NCI-H1105 (cell line): ENCODE measurements at places on chromosomes 13 and 19.

DNA sequence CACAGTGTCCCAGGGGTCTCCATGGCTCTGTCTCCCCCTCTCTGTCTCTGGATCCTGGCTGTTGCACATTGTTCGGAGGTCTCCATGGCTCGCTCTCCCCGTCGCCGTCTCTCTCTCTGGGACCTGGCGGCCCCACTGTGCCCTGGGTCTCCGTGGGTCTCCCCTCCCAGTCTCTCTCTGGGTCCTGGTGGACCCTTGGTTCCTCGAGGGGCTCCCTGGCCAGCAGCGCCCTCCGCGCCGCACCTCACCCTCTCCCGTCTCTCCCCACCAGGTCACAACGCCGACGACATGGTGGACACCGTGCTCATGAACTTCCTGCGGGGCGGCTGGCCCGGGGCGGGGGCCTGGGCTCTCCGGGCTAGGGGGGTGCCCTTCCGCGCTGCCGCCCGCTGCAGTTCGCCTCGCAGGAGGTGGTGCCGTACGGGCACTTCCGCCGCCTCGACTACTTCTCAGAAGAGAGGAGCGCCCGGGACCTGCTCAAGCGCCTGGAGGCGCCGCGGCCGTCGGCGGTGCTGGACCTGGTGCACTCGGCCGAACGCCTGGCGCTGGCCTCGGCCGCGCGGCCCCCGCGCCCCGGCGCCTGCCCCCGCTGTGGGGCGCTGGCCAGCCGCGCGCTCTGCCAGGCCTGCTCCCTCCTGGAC is 29.1 kb downstream of the SIGLEC5 start:
- DNase-seq = no peak

DNA sequence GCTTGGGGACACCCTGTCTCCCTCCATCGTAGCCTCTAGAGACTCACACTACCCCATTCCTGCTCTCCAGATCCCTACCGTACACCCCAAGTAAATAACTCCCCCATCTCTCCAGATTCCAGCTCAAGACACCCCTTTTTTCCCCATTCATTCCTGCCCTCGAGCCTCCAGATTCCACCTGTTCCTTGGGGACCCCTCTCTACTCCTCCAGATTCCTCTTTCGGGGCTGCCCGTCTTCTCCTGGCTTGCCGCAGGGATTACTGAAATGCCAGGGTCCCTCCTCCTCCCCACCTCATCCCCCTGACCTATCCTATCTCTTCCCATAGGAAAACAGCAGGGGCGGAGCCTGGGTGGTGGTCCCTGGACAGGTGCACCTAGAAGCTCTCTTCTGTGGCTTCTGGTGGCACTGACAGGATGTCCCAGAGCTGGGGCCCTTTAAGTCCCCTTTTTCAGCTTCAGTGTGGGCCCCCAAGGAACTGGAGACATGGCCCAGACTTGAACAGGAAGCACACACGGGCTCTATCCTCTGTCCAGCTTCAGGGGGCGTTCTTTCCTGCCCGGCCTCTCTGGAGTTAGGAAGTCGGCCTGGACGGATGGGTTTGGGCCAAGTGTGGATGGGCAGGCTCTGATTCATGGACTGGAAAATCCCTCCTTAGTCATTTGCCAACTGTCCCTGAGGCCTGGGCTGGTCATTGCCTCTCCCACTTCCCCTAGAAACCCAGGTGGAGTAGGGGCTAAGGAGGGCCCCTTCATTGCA is 1.2 kb downstream of the ZSWIM4 start:
- no peak for DNase-seq

DNA sequence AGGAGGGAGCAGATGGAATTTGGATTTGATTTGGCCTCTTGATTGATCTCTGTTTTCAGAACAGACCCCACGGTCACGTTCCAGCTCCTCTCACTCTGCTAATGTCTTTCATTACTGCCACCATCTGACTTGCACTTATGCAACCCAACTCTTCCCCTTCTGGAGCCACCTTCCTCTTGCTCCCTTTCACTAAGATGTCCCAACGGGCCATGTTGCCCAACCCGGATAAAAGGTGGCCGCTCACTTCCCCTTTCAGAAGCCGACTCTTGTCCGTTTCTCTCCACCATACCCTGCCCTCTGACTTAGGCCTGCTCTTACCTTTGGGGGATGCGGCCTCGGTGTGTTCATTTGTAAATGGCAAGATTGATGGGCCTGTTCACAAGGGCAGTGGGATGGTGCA is 27.4 kb upstream of the CYP4F8 start:
- DNase-seq = no peak

DNA sequence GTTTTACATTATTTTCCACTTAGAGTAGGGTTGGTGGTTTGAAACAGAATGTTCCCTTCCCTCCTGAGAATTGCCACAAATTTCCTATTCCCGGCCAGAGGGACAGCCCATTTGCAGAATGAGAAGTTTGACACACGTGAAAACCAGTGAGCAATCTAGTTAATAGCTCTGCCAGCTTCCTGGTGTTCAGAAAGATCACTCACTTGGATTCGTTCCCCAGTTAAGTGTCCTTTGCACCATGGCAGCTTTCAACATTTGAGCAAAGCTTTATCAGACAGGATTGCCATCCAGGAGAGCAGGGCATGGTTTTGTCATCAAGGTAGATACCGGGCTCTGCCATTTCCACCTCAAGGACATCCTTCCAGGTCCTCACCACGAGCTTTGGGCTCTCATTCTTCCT is 28.2 kb downstream of the RASL11A start:
- no peak for DNase-seq

DNA sequence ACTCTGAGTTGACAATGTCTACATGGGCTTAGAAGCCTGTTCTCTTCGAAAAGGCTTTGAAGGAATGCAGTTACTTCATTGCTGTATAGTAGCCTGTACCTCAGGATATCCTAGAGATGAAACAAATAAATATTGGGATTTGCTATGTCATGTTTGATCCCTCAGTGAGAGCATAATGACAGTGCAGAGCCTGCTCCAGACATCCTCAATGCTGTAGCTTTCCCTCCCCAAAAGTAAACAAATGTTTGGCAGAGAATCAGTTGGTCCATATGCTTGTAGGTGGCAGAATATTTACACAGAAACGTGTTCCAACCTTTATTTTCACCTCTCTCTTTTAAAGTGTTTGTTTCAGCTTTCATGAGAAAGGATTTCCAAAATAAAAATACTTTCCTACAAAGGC is 515.3 kb upstream of the SGCG start:
- peak; percentile 39 for DNase-seq

DNA sequence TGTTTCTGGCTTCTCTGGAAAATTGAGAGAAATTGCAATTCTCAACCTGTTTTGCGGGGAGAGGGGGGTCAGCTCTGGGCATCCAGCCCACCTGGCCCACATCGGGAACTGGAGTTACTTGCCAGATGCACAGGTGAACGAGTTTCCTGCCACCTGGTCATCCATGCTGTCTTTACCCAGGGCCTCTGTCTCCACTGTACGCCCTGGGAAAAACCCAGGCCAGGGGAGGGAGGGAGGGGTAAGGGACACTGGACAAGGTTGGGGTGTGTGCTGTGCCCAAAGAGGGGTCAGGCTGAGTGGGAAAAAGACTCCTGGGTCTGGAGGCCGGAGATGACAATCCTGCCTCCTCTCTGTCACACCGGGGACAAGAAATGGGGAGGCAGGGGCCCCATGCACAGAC is 307.6 kb downstream of the ZNF536 start:
- no peak for DNase-seq

- DNase-seq = no peak
Measured at GRCh38 chr19:1615156-1615765, 10.0 kb upstream of the UQCR11 start.

DNA sequence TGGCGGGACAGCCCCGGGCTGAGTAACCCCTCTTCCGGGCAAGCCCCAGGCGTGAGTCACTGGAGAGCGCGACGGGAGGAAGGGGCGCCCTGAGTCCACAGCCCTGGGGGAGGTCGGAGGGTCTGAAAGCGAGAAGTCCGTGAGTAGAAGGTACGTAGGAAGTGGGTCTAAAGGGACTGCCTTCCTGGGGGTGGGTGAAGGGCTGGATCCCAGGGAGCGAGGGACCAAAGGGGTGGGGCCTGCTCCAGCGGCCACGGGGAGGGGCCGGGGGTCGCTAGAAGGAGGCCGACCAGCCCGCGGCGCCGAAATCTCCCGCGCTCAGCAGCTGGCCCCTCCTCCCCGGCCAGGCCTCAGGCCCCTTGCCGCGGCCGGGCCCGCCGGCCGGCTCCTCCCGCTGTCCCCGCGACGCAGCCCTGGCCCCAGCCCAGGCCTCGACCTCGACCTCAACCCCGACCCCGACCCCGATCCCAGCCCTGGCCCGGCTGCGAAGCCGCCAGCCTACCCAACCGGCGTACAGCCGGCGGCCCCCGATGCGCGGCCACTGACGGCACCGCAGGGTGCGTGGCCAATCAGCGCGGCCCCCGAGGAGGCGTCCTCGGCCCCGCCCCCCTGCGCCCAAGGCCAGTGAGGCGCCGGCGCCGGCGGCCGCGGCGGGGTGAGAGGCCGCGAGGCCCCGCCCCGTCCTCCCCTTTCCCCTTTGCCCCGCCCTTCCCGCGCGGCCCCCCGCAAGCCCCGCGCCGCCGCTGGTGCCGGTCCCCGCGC is 22.6 kb downstream of the IPO5 start:
- DNase-seq = peak; percentile 78

DNA sequence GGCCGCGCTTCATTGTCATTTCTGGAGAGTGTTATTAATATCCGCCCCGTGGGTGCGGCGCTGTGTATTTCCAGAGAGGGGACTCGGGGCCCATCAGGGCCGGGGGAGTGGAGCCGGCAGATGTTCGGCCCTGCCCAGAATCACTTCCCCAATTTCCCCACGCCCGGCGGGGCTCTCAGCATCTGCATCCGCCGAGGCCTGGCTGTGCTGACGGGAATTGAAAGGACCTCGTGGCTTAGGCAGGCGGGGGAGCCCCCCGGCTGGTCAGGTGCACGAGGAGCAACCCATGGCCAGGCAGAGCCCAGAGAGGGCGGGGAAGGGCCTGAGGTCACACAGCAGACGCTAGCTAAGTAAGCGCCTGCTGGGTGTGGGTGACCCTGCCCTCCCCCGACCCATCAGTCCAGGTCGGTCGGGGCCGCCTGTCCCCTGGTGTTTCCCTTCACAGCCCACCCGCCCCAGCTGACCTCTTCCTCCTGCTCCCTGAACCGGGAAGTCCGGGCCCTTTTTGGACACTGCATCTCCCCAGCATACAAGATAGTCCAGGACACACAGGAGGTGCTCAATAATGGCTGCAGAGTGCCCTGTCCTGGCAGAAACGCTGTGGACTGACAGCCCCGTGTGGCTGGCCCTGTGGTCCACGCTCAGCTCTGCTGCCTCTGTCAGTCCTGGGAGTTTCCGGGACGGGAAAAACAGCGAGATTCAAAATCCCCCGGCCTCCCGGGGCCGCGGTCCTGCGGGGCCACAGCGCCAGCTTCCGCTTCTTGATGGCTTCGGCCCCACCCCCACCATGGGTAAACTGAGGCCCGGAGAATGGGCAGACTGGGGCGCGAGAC is 22.1 kb downstream of the ARID3A start:
- no peak for DNase-seq

DNA sequence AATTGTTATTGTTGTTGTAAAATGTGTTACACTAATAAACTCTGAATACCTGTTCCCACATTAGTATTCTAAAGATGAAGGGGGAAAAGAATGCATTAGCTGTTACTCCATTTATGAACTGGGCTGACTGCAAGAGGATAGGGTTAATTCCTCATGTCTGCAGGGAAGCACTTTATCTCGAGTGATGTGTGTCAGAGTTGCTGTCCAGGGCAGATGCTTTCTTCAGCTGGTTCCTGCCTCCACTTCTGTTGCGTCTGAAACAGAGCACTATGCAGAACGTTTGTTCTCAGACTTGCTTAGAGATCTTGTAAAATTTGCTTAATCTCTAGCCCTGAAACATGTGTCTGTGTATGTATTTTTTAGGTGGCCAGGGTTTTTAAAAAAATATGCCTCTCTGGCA is 318.8 kb downstream of the SPRY2 start:
- DNase-seq = no peak

GRCh38 chr19:10706990-10707389 is 5.8 kb downstream of the QTRT1 start:
- no peak for DNase-seq
